ENCODE measurements at places on chromosomes 5 and 9.

GRCh38 chr5:88049156-88049555, 219.5 kb downstream of the TMEM161B start:
- no peak for DNase-seq

DNA sequence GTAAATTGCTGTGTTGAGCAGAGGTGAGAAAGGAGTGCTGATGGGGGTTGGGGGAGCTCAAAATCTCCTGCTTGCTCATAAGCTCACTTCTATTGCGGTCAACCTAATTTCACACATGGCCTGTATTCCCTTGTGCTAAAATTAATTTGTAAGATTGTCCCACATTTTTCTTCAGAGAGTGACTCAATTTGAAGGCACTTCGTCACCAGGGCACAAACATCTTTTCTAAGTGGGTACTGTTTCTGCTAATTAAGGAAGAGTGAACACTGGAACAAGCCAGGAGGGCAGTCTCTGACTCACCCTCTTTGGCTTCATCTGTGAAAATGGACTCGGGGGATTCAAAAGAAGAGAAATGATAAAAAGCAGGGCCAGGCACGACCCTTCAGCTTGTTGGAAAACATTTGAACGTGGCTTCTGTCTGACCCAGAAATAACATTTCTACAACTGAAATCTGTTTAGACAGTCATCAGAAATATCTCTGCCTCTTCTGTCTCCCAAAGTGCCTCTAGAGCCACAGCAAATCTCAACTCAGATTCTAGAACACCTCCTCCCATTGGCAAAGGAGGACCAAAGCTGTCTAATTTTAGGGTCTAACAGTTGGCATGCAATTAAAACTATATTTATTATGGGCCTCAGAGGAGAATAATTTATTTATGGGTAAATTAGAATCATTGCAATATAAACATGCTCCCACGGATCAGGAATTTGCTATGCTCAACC, 49.8 kb downstream of the FEM1C start:
- DNase-seq: no peak

- DNase-seq: no peak
These were observed 4.0 kb upstream of the FCHO2 start for GRCh38 chr5:72951671-72952468.

DNA sequence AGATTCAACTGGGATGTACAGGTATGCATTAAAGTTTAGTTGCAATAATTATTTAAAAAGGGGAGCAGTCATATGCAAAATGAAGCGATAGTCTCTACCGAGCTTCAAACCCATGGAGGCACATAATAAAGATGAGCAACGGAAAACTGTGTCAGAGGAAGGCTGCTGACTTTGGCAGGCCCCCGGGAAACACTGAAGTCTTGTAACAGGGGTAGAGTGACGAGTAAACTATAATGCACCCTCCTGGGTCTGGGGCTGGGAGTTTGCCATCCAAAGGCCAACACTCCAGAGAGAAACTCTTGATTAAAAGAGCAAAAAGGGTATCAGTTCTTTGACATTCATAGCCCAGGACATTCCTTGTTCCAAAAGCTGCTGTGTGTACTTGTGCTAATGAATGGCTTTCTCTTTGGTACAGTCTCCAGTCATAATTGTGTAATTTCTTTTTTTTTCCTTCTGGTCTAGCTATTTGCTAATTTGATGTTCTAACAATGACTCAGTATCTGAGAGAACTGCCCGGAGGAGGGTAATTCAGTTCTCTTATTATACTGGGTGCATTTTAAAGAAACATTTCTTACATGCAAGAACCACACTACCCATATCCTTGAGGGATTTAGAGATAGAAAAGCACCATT, 59.2 kb downstream of the TNC start:
- DNase-seq: no peak

GRCh38 chr5:145497052-145497451, 338.1 kb downstream of the PRELID2 start:
- DNase-seq: no peak

DNA sequence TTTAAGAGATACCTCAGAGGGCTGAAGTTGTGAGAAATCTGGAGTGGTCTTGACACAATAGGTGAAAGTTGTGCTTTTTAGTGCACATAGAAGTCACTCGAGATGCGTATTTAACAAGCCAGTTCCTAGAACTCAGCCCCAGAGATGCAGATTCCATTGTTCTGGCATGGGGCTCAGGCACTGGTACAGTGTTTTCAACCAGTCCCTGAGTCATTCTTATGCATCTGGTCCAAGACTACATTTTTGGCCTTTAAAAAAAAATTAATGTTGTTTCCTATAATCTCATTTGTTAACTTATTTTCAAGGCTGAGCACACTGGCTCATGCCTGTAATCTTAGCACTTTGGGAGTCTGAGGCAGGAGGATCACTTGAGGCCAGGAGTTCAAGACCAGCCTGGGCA, 29.6 kb downstream of the PTTG1 start:
- no peak for DNase-seq

DNA sequence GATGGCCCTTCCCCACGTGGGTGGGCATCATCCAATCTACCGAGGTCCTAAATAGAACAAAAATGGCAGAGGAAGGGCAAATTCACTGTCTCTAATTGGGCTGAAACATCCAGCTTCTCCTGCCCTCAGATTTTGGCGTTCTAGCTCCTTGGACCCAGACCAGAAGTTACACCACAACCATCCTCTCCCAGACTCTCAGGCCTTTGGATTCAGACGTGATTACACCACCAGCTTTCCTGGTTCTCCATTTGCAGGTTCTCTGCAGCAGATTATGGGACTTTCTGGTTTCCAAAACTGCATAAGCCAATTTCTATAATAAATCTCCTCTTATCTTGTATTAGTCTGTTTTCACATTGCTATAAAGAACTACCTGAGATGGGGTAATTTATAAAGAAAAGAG, 73.6 kb upstream of the STARD4 start:
- DNase-seq: no peak

GRCh38 chr9:73038089-73038509, 85.2 kb upstream of the ALDH1A1 start:
- DNase-seq: no peak

Measured in CD4-positive, alpha-beta T cell treated with Interleukin-15 for 1 hour (primary cell).